ENCODE measurements at places on chromosomes 13 and 19.
A peak's percentile ranks its signal among the peaks of the same experiment; 100 is the strongest.

DNA sequence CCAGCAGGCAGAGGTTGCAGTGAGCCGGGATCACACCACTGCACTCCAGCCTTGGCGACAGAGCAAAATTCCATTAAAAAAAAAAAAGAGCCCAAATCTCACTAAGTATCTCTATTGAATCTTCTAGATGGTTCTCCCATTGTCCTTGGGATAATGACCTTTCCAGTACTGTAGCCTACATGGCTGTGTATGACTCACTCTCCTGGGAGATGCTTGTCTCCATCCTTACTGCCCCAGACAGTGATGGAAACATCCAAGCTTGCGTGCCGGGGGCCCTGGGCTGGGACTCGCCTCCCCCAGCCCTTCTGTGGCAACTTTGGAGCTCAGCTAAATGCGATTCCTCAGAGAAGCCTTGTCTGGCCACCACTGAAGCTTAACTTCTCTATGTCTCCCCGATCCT is 49.7 kb downstream of the NWD1 start:
- no peak for DNase-seq

- no peak for DNase-seq
Observed at GRCh38 chr13:107811233-107812013, 403.9 kb downstream of the LIG4 start.

GRCh38 chr19:47176071-47176626 is 45.5 kb downstream of the SAE1 start:
- DNase-seq, result peak; percentile 40

GRCh38 chr13:58999851-59000250 is 1163.9 kb downstream of the DIAPH3 start:
- DNase-seq, result no peak

DNA sequence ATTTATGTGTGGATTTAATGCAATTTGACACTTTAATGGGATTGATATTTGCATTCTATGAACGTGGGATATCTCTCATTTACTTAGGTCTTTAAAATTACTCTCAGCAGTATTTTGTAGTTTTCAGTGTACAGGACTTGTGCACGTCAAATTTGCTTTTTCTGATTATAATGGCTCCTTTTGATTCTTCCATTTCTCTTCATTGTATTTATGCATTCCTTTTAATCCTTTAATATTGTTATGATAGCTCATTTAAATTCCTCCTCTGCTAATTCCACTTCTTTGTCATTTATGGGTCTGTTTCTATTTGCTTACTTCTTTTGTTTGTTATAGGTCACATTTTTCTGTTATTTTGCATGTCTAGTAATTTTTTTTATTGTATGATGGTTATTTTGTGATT is 226.6 kb downstream of the ATP8A2 start:
- no peak for DNase-seq

GRCh38 chr19:6058518-6059201 is 51.6 kb downstream of the RFX2 start:
- DNase-seq, result no peak

DNA sequence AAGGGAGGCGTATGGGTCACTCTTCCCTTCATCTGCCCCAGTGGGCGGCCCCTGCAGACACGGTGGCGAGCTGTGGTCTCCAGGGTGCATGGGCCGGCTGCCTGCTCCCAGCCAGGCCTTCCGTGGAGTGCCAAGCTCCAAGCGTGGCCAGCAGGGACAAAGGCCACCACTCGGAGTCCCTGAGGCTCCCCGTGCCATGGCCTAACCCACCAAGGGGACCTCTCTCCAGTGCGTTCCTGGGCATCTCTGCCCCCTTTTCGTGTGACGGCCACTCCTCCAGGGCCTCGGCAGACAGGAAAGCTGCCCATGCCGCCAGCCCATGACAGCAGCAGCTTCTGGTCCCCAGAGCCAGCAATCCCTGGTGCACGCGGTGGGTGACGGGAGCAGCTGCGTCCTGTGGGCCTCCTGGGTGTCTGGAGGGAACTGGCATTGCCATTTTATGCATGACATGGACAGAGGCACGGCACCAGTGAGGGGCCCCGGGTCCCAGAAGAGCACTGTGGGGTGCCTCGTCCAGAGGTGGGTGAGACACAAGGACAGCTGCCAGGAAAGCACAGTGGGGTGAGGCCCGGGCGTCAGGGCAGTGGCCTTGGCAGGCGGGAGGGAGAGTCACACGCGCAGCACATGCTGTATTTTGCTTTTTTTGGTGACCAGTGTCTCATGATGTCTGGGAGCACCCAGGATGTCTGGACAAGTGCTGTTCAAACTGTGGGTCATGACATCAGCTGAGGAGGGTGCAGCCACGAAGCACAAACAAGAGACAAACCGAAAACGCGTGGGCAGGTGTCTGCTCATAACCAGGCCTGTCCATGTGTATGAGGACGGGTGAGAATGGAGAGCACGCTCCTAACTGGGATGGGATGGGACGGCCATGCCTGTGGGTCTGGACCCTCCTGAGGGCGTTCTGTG is 32.3 kb downstream of the CEBPG start:
- no peak for DNase-seq

DNA sequence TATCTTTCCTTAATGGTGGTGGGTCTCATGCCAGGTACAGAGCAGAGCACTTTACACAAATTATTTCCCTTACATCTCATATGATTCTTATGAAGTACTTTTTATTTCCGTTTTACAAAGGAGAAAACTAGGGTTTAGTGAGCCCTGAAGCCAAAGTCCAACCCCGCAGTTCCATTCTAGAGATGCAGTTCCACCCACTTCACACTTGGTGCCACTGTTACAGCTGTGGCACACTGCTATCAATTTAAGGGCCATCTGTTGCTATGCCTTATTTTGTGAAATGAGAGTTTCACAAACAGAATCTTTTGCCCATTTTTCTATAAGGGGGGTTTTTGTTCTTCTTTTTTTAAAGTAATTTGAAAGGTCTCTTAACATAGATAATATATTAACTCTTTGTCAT is 12.9 kb downstream of the MIPEP start:
- peak; percentile 35 for DNase-seq

GRCh38 chr13:35472323-35472881 is 4.1 kb downstream of the MAB21L1 start:
- DNase-seq, result no peak

- DNase-seq, result peak; percentile 61
Observed at GRCh38 chr19:35757231-35757748, 461 bp upstream of the HSPB6 start.

GRCh38 chr19:35882114-35882832 is 13.9 kb downstream of the APLP1 start:
- peak; percentile 82 for DNase-seq

DNA sequence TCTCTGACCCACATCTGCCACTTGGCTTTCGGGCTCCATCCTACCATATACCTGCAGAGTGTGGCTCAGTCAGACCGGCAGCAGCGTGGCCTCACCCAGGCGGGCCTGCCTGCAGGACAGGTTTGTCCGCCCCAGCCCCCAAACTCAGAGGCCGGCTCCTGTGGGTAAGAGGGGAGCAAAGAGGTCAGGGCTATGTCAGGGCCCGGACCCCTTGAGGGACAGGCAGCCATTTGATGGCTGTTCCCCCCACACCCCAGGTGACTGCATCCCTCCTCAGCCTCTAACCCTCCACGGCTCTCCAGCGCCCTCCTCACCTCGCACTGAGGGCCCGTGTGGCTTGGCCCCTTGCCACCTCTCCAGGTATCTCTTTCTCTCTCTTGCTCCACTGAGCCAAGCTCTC is 12.3 kb upstream of the ZBTB32 start:
- no peak for DNase-seq

DNA sequence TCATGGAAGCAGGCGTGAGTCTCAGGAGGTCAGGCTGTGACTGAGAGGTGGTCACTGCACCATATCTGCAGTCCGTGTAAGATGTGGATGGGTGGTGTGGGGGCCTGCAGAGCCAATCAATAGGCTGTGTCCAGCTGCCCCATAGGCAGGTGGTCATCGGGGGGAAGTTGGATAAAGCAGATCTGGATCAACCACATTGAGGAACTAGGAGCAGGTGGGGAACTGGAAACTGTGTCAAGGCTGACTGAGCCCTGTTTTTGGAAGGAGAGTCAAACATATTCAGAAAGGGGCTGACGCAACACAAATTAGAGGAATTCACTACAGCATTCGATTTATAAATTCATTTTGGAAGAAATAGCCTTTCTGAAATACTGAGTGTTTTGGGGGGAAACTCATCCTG is 15.0 kb downstream of the CLEC4M start:
- no peak for DNase-seq

GRCh38 chr13:40987606-40988280 is 31.4 kb downstream of the ELF1 start:
- DNase-seq, result no peak

DNA sequence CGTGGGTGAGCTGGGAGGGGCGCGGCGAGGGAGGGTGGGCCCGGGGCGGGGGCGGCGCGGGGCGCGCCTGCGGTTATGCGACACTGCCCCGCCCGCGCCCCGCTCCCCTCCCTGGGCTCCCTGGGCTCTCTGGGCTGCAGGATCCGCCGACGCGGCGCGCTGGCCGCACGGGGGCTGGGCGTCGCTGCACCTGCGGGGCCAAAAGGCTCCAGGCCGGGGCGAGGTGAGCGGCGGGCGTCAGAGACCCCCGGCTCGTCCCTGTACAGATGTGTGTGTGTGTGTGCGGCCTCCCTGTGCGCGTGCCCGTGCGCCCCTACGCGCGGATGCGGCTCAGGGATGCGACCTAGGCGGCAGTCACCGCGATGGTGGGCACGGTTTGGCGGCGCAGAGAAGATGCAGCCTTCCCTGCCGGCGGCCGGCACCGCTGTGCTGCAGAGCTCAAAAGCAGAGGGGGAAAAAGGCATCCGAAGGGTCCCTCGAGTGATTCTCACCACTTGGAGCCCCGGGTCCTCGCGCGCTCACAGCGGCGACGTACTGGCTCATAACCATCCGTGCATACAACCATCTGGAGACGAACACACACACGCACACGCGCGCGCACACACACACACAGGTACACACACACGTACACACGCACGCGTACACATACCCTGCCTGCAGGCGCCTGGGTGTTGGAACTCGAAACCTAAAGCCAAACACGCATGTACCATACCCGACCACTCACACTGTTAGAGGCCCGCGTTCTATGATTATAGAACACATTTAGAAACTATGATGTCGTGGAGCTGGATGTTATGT is 709 bp downstream of the ATP8A2 start:
- no peak for DNase-seq

DNA sequence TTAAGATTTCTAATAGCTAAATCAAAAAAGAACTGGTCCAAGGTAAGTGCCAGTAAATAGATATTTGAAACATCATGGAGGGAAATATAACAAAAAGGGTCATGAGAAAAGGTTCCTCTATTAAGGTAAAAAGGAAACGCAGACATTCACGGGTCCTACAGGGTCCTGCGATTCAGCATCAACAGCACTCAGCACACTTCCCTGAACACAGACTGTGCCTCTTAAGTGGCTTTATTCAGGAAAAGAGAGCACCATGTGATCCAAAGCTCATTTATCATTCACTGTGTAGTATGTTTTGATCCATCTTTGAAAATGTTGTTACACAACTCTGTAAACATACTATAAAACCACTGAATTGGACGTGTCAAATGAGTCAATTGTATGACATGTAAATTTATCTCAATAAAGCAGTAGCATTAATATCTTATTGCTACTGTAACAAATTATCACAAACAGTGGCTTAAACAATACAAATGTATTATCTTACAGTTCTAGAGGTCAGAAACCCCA is 33.7 kb downstream of the CRYL1 start:
- DNase-seq, result no peak

DNA sequence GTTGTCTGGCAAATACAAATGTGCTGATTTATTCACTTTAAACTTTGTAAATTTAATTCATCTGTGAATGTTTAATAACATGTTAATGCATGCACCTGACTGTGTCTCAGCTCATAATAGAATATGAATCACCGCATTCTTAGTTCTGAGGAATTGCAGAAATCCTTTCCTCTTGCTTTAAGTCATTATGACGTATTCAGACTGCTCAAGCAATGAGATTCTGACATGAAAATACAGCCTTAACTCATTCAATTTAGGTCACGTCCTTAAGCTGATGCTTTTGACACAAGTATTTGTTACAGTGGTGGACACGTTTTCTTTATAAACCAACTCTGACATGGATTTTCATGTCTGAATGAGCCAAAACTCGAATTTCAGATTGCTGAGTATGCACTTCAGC is 541.0 kb upstream of the KLF12 start:
- DNase-seq, result no peak

GRCh38 chr13:45615501-45616101 is at the start of gene ERICH6B:
Gene ERICH6B, minus strand, starts transcription at chr13:45615739. Its CDS starts 18,734 bp downstream, at chr13:45597005.
- peak; percentile 24 for DNase-seq

- DNase-seq, result no peak
Observed at GRCh38 chr19:36257520-36257876, 42.6 kb downstream of the ZNF146 start.

- no peak for DNase-seq
Observed at GRCh38 chr13:110479648-110480047, 81.9 kb downstream of the RAB20 start.

DNA sequence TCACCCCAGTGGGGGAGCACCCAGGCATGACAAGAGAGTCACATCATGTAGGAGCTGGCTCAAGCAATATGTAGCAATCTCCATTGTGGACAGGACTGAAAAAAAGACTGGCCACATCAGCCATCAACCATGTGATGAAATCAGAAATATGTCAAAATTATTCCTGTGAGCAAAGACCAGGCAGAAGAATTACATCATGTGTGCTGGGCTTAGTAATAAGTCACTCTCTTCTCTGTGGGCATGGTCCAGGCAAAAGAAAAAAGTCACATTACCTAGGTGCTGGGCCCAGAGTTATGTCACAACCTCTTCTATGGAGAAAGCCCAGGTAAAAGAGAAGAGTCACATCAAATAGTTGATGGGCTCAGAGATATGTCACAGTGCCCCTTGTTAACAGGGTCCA is 28.3 kb upstream of the ZNF729 start:
- no peak for DNase-seq

DNA sequence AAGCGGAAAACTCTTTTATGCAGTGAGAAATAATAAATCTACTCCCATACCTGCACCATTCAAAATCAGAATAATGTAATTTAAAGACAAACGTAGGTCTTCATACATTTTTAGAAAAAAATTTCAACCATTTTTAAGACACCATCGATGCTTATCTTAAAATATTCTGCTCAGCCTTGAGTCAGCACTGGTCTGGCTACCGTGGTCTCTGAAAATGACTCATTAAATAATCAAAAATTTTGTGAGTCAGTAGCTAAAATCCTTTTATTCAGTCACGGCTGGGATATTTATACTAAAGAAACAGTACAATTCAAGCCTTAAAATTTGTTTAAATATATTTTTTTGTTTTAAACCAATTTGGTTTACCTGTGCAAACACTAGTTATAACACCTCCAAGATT is 2862.8 kb upstream of the PCDH20 start:
- peak; percentile 2 for DNase-seq
